Activated CD8-positive, alpha-beta memory T cell treated with anti-CD3 and anti-CD28 coated beads, Interleukin-2, amount 10 ng/mL, durations not matched to agents 7 days and 5 days (primary cell): ENCODE measurements at places on chromosomes 7 and 10. TPM values are rescaled to one million over a fixed set of nuclear protein-coding genes. Genes with fewer than 3 reads are reported as not detected.

The CDNF gene
- total RNA-seq: 0.94 TPM

DNA sequence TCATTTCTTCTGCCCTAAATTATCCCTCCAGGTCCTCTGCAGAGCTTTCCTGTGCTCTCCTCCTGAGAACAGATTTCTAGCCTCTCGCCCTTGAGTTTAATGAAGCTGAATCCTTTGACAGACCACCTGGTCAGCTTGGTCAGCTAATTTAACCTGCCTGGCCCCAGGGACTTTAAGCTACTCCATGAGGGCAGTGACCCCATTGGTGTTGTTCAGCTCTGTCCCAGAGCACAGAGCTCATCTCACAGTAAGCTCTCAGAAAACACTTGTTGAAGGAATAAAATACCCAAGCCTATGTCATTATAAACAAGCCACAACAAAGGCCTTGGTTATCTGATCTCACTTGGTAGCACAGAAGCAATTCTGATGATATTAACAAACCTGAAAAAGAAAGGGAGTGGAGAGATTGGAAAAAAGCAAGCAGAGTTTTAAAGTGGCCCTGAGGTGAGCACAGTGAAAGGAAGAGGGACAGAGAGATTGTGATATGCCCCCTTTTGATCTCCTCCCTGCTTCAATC is 24.4 kb downstream of the SLC26A4 start:
- no peaks in the 10 kb centered on the region for H3K27me3 ChIP-seq
- H3K4me1 ChIP-seq: peaks cover 6% of the 10 kb centered on the region
- peaks cover 34% of the 10 kb centered on the region for H3K36me3 ChIP-seq
- no peak overlapping the region for H3K27ac ChIP-seq

The SDK1 gene
- 0.06 TPM for total RNA-seq

- no peaks in the 10 kb centered on the region for H3K27me3 ChIP-seq
- H3K4me3 ChIP-seq: peak overlapping the region; percentile 2
- peak overlapping the region; percentile 81 for H3K27ac ChIP-seq
- H3K36me3 ChIP-seq: peaks cover 22% of the 10 kb centered on the region
- H3K4me1 ChIP-seq: peaks cover 4% of the 10 kb centered on the region
Measured at GRCh38 chr10:124229989-124230634, 136.7 kb upstream of the CHST15 start.

The AUTS2 gene
- total RNA-seq: 9.5 TPM

DNA sequence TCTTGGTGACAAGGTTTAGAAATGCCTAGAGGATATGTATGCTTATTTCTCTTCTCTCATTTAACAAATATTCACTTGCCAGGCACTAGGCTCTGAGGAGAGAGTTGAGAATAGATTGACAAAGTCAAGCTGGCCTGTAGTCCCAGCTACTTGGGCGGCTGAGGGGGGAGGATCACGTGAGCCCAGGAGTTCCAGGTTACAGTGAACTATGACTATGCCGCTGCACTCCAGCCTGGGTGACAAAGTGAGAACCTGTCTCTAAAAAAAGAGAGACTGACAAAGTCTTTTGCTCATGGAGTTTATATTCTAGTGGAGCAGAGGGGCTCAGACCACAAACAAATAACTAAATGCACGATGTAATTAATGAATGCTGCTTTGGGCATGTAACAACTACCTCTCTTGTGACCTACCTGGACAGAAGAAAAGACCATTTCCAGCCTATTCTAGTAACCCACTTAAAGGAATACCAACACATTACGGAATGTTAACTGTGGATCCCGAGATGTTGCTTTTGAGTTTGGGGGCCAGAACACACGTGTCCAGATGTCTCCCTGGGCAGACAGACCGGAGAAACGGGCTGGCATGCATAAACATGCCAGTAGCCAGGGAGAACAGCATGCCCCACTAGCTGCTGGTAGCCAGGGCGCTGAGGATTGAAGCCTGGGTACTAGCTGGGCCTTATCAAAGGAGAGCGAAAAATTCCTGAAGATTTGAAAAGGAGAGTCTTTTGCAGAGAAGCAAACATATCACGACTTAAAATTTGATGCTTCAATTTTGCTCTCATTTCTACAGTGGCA is 2.6 kb upstream of the BMPR1A start:
- H3K36me3 ChIP-seq: peaks cover 7% of the 10 kb centered on the region
- H3K27me3 ChIP-seq: peaks cover 17% of the 10 kb centered on the region
- no peak overlapping the region for H3K27ac ChIP-seq

DNA sequence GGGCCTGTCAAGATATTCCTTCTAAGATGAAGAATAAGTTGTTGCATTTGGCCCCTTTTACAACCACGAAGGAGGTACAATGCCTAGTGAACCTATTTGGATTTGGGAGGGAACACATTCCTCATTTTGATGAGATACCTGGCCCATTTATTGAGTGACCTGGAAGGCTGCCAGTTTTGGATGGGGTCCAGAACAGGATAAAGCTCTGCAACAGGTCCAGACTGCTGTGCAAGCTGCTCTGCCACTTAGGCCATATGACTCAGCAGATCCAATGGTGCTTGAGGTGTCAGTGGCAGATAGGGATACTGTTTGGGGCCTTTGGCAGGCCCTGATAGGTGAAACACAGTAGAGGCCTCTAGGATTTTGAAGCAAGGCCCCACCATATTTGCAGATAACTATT is 704.6 kb downstream of the CCSER2 start:
- H3K27ac ChIP-seq: no peak overlapping the region
- DNase-seq: no peak
- no peaks in the 10 kb centered on the region for H3K4me1 ChIP-seq
- no peak overlapping the region for H3K4me3 ChIP-seq
- H3K27me3 ChIP-seq: no peaks in the 10 kb centered on the region

The AMPH gene
- not detected for total RNA-seq

The NAT16 gene
- total RNA-seq: not detected

DNA sequence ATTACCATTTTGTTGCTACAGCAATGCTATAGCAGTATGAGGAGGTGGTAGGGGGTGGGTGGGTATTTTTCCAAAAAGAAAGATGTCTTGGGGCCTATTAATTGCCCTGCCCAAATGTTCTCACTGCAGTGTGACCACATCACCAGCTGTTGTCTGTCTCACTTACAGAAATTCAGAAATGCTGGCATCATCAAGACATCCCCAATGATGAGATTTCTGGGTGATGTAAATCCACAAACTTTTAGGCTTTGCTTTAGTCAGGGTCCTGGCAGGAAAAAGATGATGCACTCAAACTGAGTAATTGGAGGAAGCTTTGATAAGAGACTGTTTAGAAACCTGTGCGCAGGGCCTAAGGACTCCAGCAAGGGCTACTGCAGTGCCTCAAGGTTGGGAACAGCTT is 56.2 kb upstream of the OPN4 start:
- H3K27me3 ChIP-seq: peaks cover 17% of the 10 kb centered on the region
- peaks cover 2% of the 10 kb centered on the region for H3K4me1 ChIP-seq
- no peaks in the 10 kb centered on the region for H3K36me3 ChIP-seq
- no peak overlapping the region for H3K27ac ChIP-seq

GRCh38 chr10:63753808-63754207 is 232.6 kb downstream of the REEP3 start:
- no peak overlapping the region for H3K27ac ChIP-seq
- DNase-seq: no peak
- no peaks in the 10 kb centered on the region for H3K4me1 ChIP-seq
- H3K36me3 ChIP-seq: no peaks in the 10 kb centered on the region

GRCh38 chr7:113404245-113404644 is 285.9 kb upstream of the SMIM30 start:
- no peak overlapping the region for H3K4me3 ChIP-seq
- DNase-seq: no peak
- no peaks in the 10 kb centered on the region for H3K36me3 ChIP-seq
- no peaks in the 10 kb centered on the region for H3K27me3 ChIP-seq
- H3K27ac ChIP-seq: no peak overlapping the region
- no peaks in the 10 kb centered on the region for H3K4me1 ChIP-seq

The AKR1C8 gene
- 0.14 TPM for total RNA-seq

The ANKRD61 gene
- total RNA-seq: 0.47 TPM

DNA sequence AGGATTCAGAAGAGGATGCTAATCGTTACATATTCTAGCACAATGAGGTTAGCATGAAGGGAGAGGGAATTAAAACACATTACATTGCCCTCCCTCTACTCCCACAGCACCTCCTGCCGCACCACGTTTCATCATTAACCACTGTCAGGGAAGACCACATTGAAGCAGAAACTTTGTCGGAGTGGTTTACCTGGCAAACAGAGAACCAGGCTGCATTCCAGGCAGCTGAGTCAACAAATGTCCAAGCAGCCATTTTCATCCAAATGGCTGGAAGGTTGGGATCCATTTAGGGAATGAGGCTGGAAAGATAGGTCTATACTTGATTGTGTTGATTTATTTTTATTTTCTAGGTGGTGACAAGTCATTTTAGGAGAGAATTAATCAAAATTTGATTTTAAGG is 273.6 kb downstream of the DYNC1I1 start:
- H3K27ac ChIP-seq: no peak overlapping the region
- DNase-seq: no peak
- no peaks in the 10 kb centered on the region for H3K36me3 ChIP-seq
- peaks cover 10% of the 10 kb centered on the region for H3K27me3 ChIP-seq
- H3K4me1 ChIP-seq: no peaks in the 10 kb centered on the region

- no peak overlapping the region for H3K4me3 ChIP-seq
- DNase-seq: no peak
- no peak overlapping the region for H3K27ac ChIP-seq
- peaks cover 46% of the 10 kb centered on the region for H3K27me3 ChIP-seq
Measured at GRCh38 chr10:7134448-7134847, 276.4 kb downstream of the SFMBT2 start.

DNA sequence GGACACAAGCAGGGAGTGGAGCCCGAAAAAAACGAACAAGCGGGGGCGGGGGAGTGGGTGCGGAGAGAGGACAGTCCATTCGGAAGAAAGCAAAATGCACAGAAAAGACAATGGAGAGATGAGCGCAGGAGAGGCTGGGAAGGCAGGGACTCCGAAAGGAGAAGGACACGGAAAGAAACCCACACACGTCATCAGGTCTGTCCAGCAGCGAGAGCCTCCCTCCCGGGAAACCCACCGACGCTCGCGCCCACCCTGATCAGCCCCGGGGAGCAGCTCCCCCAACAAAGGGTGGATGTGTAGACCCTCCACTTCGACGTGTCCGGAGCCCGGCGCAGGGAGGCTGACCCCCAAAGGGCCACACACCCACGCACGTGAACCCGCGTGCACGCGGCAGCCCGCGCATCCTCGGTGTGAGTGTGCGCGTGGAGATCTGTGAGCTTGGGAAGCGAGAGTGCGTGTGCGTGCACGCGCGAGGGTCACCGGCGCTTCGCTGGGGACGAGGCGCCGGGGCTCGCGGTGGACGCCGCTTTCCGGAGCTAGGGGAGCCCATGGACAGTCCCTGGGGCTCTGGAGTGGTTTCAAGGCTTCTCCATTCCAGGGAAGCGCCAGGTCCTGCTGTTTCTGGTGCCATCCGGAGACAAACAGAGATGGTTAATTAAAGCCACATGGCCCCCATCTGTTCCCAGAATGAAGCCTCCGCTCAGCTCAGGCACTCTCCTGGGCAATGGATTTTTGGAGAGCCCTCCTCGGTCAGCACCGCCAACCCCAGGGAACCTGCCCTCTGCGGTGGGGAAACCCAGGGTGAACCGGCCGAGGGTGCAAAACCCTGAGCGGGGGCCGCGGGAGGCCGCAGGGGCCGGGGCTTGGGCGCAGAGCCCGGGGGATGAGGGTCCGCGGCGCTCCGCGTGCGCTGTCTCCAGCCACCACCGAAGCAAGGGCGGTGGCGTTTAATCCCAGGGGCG is 916 bp downstream of the LAMB1 start:
- DNase-seq: no peak
- no peaks in the 10 kb centered on the region for H3K36me3 ChIP-seq
- peaks cover 75% of the 10 kb centered on the region for H3K27me3 ChIP-seq
- peak overlapping the region; percentile 54 for H3K4me3 ChIP-seq

The PRSS37 gene
- total RNA-seq: not detected

GRCh38 chr10:114347241-114347640 is 57.1 kb downstream of the AFAP1L2 start:
- no peak overlapping the region for H3K27ac ChIP-seq
- H3K4me3 ChIP-seq: no peak overlapping the region
- no peaks in the 10 kb centered on the region for H3K36me3 ChIP-seq
- peaks cover 3% of the 10 kb centered on the region for H3K4me1 ChIP-seq

- no peak for DNase-seq
- H3K4me3 ChIP-seq: no peak overlapping the region
- H3K36me3 ChIP-seq: no peaks in the 10 kb centered on the region
- H3K27me3 ChIP-seq: peaks cover 30% of the 10 kb centered on the region
- H3K27ac ChIP-seq: no peak overlapping the region
- no peaks in the 10 kb centered on the region for H3K4me1 ChIP-seq
Measured at GRCh38 chr10:17289763-17290162, 61.7 kb downstream of the VIM start.

DNA sequence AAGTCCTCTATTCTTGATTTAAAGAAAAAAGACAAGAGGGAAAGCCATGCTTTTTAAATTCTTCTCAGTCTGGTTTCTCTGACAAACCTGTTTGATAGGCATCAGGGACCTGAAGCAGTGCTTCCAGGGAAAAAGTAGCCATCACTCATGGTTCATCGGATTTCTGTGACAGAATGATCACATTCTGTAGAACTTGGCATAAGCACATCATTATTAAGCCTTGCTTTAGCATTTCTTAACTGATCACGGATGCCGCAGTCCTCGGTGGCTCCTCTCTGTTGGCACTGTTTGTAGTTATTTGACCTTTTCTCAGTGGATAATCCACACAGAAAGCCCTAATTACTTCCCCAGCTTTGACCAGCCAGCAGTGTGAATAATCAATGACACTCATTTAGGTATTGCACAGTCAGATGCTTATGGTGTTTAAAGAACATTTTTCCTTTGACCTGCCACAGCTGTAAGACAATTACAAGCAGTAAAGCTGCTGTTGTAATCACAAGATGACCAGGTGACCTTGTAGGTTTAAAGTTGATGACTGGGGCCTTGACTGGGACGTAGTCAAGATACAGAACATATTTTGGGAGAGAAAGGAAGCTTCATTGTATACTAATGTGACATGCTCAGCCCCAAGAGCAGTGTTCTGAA is 64.4 kb upstream of the SKAP2 start:
- H3K36me3 ChIP-seq: no peaks in the 10 kb centered on the region
- peaks cover 9% of the 10 kb centered on the region for H3K27me3 ChIP-seq
- DNase-seq: no peak
- H3K4me1 ChIP-seq: no peaks in the 10 kb centered on the region
- H3K4me3 ChIP-seq: no peak overlapping the region

DNA sequence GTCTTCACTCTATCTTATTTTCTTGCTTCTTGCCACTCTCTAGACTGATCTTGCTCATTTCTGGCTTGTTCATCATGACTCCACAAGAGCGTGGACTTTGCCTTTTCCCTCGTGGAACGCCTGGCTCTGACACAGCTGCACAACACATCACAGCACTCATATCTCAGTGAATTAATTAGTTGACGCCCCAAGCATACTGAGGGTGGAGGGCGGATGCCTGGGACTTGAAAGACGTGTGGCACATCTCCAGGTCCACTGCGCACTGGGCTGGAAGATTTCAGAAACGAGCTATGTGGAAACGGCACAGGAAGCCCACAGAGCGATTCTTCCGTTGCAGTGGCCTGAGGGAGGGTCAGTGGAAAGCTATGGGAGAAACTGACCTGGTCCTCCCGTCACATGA is 23.6 kb upstream of the PLEKHA1 start:
- peaks cover 16% of the 10 kb centered on the region for H3K27me3 ChIP-seq
- no peak overlapping the region for H3K4me3 ChIP-seq
- DNase-seq: no peak
- no peaks in the 10 kb centered on the region for H3K36me3 ChIP-seq
